Left kidney (tissue), 8 donors: ENCODE measurements at places on chromosomes 3 and 15.

GRCh38 chr3:55017876-55018275, 90.0 kb upstream of the LRTM1 start:
- DNase-seq, result no peak

DNA sequence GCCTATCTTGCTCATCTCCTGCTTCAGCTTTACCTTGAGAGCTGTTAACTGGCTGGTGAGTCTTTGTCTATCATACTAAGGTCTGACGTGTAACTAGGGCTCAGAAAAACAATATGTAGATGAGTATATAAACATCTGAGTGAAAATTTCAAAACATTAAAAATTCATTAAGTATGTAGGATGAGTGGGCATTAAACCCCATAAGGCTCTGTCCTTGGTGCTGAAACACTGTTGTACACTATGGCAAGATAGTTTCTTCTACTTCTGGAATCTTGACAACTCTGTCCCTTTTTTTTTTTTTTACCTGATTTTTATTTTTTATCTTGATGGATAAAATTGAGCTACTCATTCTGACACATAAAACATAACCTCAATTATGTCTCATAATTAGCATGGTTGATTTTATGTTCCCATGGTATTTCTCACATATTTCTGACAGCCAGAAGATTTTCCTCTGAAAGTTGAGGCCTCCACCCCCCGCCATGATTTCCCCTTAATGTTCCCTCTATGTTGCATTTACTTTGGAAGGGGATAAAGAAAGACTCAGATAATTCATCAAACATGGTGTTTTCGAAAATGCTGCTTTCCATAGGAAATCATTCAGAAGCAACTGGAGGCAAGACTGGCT, 54.3 kb downstream of the DGKG start:
- peak; percentile 75 for DNase-seq

GRCh38 chr3:48241796-48242455, 1.0 kb downstream of the ZNF589 start:
- no peak for DNase-seq

DNA sequence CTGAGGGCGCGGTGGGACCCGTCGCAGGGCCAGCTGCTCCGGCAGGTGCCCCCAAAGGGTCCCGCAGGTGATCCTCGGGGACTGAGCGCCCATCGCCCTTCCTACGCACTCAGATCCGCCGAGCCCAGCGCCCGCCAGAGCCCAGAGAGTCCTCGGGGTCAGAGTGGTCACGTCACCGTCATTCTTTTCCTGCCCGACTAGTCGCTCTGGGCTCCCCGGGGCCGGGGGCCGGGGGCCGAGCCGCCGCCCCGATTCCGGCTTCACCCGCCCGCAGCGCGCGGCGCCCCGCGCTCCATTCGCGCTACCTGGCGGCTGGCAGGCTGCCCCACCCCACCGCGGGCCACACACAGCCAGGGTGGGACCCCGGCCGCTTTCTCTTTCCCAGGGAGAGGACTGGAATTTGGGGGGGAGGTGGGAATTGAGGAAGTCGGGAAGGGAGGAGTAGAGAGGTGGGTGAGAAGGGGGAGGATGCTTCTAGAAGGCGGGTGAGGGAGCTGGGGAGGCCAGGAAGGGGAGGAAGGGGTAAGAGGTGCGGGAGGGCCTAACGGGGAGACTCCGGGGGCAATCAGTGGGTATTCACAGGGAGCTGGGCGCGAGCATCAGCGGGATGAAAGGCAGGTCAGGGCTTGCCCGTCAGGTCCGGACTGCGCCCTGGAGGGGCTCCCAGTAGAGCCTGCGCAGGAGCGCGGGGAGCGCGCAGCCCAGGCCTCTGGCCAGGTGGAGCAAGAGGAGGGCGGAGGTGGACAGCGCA, 36.1 kb upstream of the EPHB3 start:
- DNase-seq, result no peak

DNA sequence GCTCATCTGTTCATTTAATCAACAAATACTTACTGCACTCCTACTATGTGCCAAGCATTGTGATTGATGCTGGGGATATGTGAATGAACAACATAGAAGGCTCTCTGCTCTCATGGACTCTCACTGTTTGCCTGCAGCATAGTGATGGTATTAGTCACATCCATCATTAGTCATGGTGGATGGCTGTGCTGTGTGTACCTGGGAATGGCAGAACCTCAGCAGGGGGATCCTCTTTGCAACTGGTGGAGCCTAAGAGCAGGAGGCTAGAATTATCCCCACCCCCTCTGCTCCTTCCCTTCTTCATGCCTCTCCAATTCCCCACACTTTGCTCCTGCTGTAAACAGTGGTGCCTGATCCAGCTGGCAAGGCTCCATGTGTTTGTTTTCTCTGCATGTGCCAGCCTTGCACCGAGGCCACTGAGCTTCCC, 20.5 kb downstream of the BOC start:
- DNase-seq, result no peak

GRCh38 chr3:122646146-122646988, 34.3 kb upstream of the PARP14 start:
- no peak for DNase-seq

GRCh38 chr15:44738340-44738984, 2.1 kb downstream of the TRIM69 start:
- no peak for DNase-seq

DNA sequence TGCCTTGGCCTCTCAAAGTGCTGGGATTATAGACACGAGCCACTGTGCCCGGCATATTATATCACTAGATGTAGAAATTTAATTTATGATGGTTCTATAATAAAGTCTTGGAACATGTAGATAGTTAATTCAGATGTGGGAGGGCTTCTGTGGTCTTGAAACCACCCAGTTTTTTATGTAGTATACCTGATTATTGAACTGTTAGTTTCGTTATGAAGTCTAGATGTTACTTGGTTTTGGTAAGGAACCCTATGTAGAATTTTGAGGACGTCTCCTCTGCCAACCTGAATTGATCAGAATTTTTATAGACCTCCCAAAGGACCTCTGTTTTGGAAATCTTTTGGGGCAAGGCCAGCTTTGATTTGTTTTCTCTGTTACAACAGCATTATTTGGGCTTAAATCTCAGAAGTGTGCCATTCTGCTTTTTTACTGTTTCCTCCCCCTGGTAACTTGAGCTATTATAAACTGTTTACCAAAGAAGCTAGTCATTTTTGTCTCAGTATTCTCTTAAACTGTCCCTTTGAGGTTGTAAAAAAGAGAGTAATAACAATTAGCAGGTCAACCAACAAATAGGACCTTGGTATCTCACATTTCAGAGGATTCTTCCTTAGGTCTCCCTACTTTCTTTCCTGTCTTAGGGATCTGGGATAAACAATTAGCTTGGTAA, 20.8 kb downstream of the AKAP13 start:
- no peak for DNase-seq

DNA sequence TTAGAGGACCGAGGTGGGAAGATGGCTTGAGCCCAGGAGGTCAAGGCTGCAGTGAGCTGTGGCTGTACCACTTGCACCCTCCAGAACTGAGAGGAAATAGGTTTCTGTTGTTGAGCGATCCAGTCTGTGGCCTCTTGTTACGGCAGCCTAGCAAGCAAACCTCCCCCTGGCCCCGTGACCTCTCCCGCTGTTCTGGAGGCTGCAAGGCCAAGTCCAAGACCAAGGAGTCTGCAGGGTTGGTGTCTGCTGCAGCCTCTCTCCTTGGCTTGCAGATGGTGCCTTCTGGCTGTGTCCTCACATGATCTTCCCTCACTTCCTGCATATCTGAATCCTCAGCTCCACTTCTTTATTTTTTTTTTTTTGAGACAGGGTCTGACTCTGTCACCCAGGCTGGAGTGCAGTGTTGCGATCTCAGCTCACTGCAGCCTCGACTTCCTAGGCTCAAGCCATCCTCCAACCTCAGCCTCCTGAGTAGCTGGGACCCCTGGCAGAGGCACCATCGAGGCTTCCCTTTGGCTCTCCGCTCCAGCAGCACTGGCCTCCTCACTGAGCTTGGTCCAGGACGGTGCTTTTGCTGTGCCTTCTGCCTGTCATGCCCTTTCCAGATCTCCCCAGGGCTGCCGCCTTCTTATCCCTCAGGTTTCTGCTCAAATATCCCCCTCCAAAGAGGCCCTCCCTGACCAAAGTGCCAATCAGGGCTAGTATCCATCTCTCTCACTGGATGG, 18.0 kb upstream of the PLXND1 start:
- no peak for DNase-seq

- DNase-seq, result no peak
Measured at GRCh38 chr3:80338366-80338765, 570.6 kb upstream of the ROBO1 start.

GRCh38 chr15:69661871-69662644, 209.4 kb downstream of the RPLP1 start:
- no peak for DNase-seq

GRCh38 chr3:60178931-60179653, 1072.2 kb downstream of the FHIT start:
- DNase-seq, result no peak

DNA sequence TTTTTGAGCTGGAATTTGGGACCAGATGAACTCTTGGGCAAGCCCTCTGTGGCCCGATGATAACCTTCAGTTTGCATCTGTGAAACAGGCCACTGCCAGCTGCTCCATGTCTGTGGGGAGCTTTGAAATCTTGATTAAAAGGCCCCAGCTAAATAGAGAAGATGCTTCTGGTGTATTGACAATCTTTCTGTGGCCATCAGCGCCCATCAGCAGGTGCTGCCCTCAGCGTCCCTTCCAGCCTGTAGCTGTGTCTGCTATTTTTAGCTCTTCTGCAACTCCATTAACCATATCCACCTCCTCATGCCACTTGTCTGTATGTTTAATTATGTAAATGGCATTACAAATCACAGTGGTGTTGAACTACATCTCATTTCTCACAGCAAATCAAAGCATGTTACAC, 54.0 kb downstream of the CHCHD6 start:
- DNase-seq, result no peak

- DNase-seq, result no peak
Measured at GRCh38 chr15:68586274-68586961, 7.6 kb downstream of the CORO2B start.

DNA sequence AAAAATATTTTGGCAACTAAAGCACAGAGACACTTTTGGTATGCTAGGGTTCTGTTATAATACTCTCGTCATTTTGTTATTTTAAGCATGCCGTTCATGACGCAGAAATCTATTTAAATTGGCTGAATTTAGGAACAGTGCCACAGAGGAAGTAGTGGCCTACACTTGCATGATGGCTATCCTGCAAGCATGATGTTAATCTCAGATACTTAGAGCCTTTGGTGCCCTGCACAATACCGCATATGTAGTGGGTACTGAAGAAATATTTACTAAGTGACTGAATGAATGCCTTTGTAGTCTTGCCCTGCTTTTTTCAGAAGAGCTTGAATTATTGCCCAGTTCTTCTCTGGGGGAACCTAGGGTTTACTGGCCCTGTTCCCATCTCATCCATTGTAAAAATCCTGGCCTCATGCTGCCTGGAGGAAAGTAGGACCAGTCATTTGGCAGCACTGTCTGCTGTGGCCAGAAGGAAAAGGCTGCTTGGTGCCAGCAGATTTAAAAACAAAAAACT, 79.0 kb downstream of the SERPINI1 start:
- no peak for DNase-seq
